Activated CD4-positive, CD25-positive, alpha-beta regulatory T cell treated with anti-CD3 and anti-CD28 coated beads, Interleukin-2, amount 50 U/mL, for 16 hours (primary cell): ENCODE measurements at places on chromosomes 1 and 21.
A peak's percentile ranks its signal among the peaks of the same experiment; 100 is the strongest.

DNA sequence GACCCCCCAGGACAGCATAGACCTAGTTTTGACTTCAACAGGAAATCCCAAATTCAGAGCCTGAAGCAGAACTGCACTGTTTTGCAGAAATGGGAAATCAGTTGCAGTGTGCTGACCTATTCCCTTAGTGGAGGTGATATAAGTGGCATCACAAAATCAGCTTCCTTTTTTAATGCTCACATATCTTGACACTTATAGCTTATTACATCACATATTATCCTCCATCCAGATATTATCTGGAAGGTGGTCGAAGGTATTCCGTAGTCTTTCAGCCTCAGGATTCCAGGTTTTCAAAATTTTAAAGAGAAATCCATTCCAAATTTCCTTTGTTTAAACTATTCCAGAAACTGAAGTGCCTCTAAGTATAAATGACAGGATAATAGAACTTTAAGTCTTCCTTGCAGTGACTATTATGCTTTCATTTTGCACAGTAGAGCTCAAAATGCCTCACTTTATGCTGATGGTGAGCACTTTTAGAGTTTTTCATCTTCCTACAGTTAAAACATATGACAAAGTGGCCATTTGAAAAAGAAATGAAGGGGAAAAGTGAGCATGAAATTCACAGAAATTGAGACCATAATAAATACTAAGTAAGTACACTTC, 106.4 kb upstream of the DPYD start:
- no peak for DNase-seq

DNA sequence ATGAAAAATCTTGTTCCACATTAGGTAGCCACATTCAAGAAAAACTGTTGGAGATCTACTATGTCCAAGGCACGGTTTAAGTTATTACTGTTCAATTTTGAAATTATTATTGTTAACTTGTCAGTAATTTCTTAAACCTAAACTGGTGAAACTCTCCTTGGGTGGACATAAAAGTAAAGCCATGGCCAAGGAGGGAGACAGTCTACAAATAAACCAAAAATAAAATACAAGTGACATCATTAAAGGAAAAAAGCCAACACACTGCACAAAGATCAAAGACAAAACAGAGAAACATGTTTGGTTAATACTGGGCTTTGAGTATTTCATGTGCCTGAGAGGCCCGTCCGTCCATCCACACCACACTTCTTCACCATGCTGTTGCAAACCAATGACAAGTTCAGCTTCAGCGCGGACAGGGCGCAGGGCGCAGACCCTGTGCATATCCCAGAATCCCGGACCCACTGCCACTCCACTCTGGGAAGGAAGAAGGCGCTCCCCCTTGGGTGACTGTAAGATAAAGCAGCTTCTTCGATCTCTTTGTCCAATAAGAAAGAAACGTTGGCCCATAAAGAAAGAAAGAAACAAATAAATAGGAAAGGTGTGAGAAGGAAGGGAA, 918 bp upstream of the RASAL2 start:
- no peak for DNase-seq

DNA sequence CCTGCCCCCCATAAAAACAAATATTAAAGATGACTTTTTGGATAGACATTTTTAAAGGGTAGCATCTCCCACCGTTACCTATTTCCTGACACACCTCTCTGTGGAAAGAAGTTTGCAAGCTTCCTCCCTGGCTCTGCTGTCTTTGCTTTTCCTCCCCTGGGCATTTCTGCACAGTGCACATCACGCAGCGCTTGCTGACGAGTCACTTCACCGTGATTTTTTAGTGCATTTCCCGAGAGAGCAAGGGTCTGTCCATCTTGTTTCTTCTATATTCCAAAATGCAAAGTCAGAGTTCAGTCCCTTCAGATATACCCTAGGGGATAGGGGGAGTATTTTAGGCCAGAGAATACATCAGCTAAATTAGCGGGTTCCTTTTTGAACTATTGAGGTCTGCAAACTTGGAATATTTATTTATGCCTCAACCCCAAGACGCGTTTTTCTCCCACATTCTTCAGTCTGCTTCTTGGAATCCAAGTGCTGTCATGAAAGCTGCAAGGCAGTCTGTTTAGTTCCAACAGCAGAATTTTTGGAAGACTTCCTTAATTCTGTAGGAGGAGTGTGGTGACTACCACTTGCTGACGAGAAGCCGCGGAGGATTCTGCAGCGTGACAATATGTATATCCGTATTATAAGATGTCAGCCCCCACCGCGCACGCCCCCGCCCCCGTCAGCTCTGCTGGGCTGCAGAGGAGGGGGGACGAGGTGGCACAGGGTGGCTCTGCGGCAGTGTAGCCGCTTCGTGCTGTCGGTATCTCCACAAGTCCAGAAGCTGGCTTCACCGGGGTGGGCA, 22.4 kb downstream of the SMYD2 start:
- no peak for DNase-seq

DNA sequence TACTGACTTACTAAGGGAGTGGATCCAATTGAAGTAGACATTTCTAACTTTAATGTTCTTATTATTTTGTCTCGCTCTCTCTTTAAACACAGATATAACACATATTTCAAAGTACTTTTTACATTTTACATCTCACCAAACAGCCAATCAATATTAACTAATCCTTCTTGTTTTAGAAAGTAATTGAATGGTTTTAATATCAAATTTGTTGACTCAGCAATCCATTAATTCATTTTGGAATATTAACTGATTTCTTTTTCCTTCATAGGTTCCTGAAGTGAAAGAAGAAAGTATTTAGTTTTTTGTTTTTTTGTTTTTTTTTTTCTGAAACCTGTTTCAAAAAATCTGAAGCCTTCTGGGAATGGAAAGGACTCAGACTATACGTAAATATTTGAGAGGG, 62.3 kb upstream of the DPYD start:
- DNase-seq = no peak

DNA sequence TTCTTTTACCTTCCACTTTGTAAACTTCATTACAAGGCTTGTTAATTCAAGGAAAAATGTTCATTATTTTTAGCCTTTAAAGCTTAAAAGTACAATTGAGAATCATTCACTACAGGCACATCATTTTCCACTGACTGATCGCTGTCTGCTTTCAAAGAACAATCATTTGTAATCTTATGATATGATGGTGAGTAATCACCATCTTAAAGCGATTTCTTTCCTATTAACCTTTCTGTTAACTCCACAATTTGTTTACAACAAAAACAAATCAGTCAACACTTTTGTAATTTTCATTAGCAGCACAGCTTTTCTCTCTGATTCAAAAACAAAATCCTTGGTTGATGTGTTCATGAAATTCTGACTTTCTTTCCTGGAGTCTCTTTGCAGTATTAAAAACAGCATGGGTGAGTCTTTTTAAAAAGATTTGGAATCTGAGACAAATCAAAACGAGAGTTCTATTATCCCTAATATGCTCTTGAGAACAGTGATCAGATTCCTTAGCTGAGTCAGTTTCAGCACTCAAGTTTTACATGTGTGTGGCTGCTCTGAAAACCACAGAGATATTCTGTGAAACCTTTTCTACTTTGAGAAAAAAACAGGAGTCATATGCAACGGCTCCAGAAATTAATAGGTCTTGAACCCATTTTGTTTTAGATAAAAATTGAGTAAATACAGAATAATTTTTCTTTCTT, 145.8 kb upstream of the TMPRSS15 start:
- no peak for DNase-seq

DNA sequence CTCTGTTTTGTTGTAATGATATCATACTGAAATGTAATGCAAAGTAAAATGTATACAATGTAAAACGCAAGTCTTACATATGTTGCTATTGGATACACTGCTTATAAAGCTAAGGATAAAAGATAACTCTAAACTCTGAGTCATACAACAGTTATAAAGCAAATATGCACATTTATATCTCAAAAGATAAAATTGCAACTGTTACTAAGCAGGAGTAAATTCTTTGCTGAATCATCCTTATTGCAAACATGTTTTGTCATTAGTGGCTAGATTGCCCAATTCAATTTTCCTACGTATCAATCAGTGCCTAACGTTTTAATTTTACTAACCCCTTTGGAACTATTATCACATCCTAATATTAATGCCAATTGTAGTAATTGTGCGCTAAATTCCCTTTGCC, 762.9 kb downstream of the LTN1 start:
- DNase-seq = no peak

- DNase-seq = no peak
These were observed 41.4 kb downstream of the MRPL37 start for GRCh38 chr1:54241364-54241763.

DNA sequence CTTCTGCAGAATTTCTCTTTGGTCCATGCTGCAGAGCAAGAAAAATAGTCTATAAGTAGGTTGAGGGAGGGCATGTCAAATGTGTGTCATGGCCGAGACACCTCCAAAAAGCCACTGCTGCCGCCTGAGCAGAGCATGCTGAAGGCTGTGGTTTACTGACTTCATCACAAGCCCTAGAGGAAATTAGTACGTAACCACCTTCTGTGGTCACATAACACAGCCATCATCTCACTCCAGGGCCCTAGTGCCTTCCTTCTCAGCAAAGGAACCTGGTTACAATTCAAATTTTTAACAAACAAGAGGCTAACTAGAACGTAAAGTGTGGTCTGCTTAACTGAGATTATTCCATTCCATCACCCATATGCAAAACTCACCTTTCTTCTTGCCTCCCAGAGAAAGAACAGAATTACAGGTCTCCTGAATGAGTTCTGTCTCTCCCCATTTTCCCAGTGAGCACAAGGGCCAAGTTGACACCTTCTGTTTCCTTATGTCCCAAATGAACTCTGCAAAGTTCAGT, at the start of gene PTPN22:
Gene PTPN22, minus strand, starts transcription at position 116 of the 517 bp plus-strand sequence.
- DNase-seq = peak; percentile 68

- no peak for DNase-seq
These were observed 25.7 kb downstream of the CRYAA start for GRCh38 chr21:43194303-43195120.

DNA sequence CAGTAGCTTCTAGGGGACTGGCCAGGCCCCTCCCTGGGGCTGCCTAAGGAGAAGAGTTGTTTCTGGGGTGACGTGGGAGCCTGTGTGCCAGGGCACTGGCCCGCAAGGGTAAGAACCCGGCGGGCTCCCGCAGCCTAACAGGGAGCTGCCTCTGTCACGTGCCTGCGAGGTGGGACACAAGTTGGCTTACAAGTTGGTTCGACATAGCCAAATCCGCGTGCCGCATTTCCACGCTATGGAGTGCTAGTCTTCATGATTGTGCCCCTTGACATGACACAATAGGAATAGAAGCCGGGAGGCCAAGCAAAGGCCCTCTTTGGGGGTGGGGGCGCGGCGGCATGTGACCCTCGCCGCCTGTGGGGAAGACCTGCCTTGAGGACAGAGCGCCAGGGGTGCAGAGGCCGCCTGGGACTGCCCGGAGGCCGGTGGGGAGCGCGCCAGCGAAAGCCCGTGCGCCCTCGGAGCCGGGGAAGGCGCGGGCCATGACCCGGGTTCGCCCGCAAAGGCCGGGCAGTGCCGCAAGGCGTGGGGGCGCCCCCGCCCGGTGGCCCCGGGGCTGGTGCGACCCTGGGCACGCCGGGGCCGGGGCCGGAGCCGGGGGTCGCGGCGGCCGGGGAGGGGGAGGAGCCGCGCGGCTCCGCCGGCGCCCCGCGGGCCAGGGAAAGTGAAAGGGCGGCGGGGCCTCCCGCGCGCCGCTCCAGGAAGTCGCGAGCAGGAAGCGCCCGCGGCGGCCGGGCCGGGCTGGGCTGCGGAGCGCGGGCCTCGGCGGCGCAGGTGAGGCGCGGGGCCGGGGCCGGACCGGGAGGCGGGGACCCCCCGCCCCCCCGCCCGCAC, at the start of gene SLC37A1:
Gene SLC37A1, plus strand, starts transcription at position 702 of the 834 bp plus-strand sequence. CDS start 4,603 bp downstream, outside the sequence.
- no peak for DNase-seq

DNA sequence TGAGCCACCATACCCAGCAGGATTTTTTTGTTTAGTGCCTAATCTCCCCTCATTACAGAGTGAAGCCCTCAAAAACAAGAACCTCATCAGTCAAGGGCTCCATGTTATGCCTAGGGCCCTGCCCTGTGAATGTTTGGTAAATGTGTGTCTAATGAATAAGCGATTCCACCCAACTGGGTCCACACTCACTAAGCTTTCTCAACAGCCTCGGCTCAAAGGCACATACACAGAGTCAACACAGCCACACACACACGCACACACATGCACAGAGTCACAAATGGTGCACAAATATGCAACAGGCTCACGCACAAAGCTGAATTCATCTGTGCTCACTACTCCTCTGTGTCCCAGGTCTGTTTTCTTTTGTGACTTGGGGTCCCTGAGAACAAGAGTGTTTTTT, 11.7 kb upstream of the SYNC start:
- DNase-seq = no peak

- no peak for DNase-seq
These were observed 602.9 kb upstream of the CAMK1G start for GRCh38 chr1:208980605-208981004.

DNA sequence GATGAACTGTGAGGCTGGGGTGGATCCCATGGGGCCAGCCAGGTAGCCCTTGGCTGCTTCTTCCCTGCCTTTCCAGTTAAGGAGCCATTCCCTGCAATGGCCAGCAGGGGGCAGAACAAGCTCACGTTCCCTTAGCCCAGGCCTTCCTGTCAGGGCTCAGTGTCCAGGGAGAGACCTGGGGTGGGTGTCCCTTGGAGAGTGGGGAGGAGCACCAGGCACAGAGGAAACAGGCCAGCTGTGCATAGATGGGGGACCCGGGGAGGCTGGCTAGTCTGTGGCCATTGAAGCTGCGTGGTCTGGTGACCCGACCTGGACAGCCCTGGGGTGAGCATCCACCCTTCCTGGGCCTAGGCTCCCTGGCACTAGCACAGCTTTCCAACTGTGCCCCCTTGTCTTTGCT, 13.2 kb upstream of the EPS8L3 start:
- peak; percentile 62 for DNase-seq

DNA sequence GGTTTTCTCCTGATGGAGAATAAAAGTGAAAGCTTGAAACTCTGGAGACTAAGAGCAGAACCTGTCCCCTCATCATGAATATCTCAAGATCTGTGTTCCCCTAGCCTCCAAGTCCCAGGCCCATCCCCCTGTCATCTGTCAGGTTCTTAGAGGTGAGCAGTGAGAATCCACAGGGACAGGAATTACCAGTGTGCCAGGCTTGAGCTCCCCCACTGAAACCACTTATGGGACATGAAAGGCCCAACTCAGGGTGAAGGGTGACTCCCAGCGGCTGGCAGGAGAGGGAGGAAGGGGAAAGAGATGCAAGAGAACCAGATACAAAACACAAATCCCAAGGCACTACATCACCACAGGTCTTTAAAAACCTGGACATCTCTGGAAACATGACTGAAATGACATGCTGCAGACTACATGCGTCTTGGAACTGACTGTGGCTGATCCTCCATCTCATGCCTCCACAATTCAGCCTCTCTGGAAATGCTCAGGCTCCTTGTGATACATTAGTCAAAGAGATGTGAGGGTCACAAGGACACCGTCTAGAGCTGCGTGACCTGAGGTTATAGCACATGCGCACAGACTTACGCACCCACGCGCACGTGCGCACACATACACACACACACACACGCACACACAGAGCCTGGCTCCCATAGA, 6.8 kb upstream of the LY9 start:
- no peak for DNase-seq

GRCh38 chr1:244050014-244050834, 859 bp upstream of the ZBTB18 start:
- DNase-seq = no peak

- DNase-seq = no peak
These were observed 69.2 kb upstream of the HSPA13 start for GRCh38 chr21:14452031-14452726.

GRCh38 chr1:156666862-156667609, 10.2 kb downstream of the NES start:
- no peak for DNase-seq

GRCh38 chr1:166974647-166975345, 544 bp downstream of the ILDR2 start:
- DNase-seq = no peak
